ENCODE measurements at places on chromosomes 3 and 15. TPM values are rescaled to one million over a fixed set of nuclear protein-coding genes. Genes with fewer than 3 reads are reported as not detected.

Gene LRRC49
- total RNA-seq = 95.6 TPM

Gene RYR3
- 12.5 TPM for total RNA-seq

Gene DYNLT2B
- 8.6 TPM for total RNA-seq

Gene PPM1M
- total RNA-seq = 6.9 TPM

Gene GPR87
- total RNA-seq = not detected

Gene IL12A
- total RNA-seq = 0.74 TPM

Gene DVL3
- total RNA-seq = 28.0 TPM

Gene MYH15
- 0.25 TPM for total RNA-seq

Gene GPR62
- total RNA-seq = 0.25 TPM

Gene BRK1
- 96.6 TPM for total RNA-seq

Gene LMAN1L
- total RNA-seq = not detected

Gene POLQ
- total RNA-seq = 2.0 TPM

Measured in temporal lobe (tissue), 4 donors.